ENCODE measurements at places on chromosomes 3 and 15. TPM values are rescaled to one million over a fixed set of nuclear protein-coding genes. Genes with fewer than 3 reads are reported as not detected.
A peak's percentile ranks its signal among the peaks of the same experiment; 100 is the strongest.

GRCh38 chr15:51696566-51696965 is 15.3 kb downstream of the SCG3 start:
- no peak for DNase-seq

- DNase-seq: no peak
These were observed 46.8 kb upstream of the PCSK6 start for GRCh38 chr15:101536166-101536874.

GRCh38 chr3:174335910-174336309 is 523.2 kb upstream of the NAALADL2 start:
- no peak for DNase-seq

DNA sequence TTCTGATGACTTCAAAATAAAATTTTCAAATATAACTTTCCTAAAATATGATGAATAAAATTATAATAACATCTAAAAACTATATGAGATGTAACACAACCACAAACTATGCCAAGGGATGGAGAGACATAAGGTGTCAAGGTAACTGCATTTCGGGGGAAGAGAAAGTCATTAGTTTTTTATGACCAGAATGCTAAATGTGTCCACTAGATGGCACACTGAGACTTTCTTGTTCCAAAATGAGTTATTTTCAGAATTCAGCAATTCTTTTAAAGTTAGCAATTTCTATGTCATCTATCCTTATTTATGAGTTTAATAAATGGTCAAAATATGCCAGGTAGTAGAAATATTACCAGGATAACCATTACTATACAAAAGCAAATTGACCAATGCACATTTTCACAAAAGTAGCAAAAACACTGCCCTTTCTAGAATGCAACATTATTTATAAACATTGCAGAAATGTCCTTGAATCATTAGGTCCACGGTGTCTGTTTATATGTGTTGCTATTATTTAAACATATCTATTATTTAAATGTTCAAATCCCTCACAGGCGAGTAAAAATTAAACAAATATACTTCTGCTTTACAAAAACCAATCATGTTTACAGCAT is 374.2 kb downstream of the PLCL2 start:
- no peak for DNase-seq

- DNase-seq: no peak
These were observed 12.3 kb downstream of the ETFA start for GRCh38 chr15:76298986-76299385.

DNA sequence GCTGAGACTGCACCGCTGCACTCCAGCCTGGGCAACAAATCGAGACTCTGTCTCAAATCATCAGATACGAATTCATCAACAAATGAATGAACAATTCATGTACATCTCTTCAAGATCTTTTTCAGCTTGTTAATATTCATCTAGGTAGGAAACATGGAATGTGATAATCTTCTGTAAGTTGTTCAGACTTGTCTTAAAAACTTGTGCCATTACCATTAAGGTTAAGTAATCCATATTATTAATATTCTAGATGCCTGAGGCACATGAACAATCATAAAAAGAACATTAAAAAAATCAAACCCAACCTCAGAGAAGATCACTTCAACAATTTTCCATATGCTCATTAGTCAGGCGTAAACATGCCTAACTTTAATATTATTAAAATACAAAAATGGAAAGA is 36.2 kb downstream of the CHSY1 start:
- DNase-seq: no peak

- no peak for DNase-seq
These were observed 41.8 kb upstream of the ST6GAL1 start for GRCh38 chr3:186888569-186888968.

DNA sequence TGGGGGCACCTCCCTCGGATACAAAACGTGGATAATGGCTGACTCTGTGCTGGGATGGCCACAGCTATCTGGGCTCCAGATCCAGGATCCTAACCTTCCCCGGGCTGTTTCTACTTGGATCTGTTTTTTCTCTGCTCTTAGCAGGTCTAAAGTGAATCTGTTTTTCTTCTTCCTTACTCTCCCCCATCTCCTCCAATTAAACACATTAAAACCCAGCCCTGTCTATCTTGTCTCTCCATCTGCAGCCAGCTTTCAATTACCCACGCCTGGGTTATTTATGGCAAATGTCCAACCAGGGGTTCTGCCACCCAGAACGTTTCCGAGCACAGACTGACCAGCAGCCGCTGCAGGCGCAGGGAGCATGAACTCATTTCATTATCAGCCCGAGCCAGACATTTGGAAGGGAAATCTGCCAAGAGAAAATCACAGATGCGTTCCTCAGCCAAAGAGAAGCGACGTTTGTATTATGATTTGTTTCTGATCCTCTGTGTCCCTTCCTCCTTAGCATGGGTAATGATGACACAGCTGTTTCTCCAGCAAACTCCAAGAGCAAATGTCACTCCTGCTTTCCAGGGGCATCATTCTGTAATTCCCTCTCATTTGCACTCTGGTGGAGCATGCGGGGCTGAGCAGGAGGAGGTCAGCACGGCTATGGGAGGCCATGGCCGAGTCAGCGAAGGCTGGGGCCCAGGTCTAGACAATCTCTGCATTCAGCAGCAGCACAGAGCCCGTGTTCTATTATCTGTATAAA is 42.0 kb downstream of the UMPS start:
- peak; percentile 44 for DNase-seq

DNA sequence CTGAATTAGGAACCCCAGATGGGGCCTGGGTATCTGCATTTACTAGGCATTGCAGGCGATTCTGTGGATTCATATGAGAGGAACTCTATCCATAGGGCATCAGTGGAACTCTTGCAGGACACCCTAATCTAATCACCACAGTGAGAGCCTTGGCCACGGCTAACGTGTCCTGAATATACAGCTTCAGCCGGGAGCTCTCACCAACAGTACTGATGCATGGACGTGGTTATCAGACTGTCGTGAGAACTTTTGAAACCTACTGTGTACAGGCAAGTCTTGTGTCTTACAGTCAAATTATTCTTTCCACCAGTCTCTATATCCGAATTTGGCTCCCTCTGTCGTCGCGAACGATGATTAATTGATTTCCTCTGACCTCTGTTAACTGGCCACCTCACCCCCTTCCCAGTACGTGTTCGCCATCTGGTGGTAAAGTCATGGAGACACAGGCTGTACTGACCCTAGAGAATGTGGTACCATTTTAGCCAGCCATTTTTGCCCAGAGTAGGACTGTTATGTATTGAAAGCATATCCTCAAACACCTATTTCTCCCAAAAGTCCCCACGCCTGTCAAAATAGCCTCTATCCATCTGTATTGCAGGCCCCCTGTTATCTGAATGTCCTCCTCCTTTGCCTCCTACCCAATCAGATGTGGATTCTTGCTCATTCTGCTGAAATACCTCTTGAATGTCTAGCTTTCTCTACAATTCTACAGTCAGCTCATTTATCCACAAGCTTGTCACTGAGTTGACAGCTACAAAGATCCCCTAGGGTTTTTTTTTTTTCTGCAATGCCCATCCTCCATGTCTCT is 39.7 kb downstream of the GLDN start:
- DNase-seq: peak; percentile 57

- DNase-seq: no peak
These were observed 378.2 kb upstream of the THBS1 start for GRCh38 chr15:39202641-39203040.

DNA sequence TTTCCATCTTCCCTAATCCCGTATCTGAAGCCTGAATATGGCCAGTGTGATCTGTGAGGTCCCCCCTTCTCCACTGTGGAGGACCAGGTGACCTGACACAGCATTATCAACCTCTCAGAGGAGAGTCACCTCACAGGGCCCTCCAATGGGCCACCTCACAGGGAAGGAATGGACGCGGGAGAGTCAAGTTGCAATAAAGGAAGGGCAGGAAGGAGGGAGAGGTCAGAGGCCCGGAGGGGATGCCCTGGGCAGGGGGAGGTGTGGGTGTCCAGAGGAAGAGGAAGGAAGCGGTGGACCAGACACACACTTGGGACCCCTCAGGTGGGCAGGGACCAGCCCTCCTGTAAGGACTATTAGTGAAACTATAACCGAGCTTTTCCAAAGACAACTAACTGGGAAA is 14.6 kb upstream of the LRRC15 start:
- no peak for DNase-seq

DNA sequence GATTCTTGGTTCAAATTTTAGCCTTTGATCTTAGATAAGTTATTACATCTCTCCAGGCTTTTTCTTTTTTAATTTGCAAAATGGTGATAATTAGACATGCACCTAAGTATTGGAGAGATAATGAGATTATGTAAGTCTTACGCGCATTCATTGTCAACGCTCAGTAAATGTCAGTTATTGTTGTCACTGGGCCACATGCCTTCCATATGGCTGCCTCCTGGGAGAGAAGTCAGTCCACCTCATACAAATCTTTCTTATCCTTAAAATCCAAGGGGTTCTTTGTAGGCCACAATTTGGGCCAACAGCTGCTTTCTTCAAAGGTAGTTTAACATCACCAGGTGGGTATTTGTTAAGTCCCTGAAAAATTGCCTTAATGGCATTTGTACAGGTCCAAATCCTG is 25.5 kb upstream of the PTPRG start:
- no peak for DNase-seq

- DNase-seq: no peak
These were observed 153.4 kb downstream of the ERC2 start for GRCh38 chr3:56314842-56315241.

- no peak for DNase-seq
These were observed 44.0 kb downstream of the MAP2K1 start for GRCh38 chr15:66430627-66431255.

- no peak for DNase-seq
These were observed 201.0 kb upstream of the FEZF2 start for GRCh38 chr3:62574266-62574898.

- no peak for DNase-seq
These were observed 30.4 kb downstream of the RAB6B start for GRCh38 chr3:133865136-133865855.

GRCh38 chr3:52444860-52445793 is at the start of gene SEMA3G:
Gene SEMA3G (minus strand): TSS chr3:52445103. CDS start chr3:52445027, 76 bp downstream.
- DNase-seq: peak; percentile 92

DNA sequence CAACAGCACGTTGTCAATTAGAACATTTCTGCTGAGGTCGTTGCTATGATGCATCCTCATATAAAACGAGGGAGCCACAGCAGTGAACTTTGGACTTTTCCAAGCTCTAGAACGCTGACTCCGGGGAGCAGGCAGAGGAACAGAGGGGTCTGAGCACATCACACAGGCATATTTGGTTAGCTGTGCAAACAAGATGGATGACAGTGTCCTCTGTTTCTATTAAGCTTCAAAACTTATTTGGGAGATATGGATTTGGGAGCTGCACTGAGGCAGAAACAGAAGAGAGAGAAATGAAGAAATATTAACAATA is 278.0 kb upstream of the TBL1XR1 start:
- peak; percentile 8 for DNase-seq

GRCh38 chr15:68276668-68277067 is 877 bp upstream of the FEM1B start:
- DNase-seq: no peak

DNA sequence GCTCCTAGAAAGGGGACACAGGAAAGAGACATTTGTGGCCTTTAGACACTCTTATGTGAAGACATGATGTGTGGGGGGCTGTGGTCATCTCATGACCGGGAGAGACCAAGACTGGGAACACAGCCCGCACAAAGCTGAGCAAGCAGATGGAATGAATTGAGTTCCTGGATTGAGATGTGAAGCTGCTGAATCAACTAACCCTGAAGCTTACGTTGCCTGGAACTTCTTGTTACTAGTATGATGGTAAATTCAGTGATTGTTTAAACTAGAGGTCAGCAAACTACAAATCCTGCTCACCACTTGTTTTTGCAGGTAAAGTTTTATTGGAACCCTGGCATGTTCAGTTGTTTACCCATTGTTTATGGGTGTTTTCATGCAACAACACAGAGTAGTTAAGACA is 83.4 kb upstream of the BHLHE40 start:
- DNase-seq: no peak

DNA sequence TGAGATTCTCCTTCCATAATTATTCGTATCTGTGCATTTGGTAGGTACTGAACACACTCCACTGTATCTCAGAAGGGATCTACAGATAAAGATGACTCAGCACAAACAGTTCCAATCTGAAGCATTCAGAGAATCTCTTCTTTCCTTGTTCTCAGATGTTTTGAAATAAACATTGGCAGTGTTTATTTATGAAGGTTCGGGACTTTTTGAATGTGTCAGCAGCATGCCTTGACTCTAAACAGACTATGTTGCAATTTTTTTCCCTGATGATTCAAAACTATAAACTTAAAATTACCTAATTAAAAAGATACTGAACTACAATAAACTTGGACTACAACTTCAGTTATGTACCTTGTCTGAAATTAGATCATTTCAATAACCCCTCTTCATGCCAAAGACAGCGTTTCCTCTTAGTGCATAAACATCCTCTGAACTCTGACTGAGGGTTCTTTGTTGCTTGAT is 612.9 kb upstream of the TBL1XR1 start:
- DNase-seq: no peak

- DNase-seq: no peak
These were observed 11.8 kb upstream of the PP2D1 start for GRCh38 chr3:20023623-20024405.

GRCh38 chr15:87777054-87777561 is 479.4 kb downstream of the NTRK3 start:
- peak; percentile 43 for DNase-seq

- DNase-seq: no peak
These were observed 147.5 kb downstream of the NTRK3 start for GRCh38 chr15:88108991-88109390.

DNA sequence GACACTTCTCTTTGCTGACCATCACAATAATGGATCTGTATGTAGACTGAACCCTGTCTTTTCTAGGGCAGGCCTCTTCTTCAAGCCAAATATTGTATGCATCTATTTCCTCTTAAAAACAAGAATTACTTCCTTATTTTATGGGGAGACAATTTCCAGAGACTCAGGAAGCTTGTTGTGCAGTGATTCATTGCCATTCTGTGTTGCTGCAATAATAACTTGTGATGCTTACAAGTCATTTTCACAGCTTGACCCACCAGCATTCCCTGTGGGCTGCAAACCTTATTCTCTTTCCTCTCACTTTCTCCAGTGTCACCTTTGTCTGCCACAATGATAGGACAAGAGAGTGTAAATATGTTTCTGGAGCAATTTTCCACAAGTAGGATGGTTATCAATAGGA is 276.7 kb upstream of the SGO1 start:
- DNase-seq: no peak

Gene PDZRN3
- total RNA-seq: 41.9 TPM

Gene INSYN1
- 3.6 TPM for total RNA-seq

Gene ADGRG7
- total RNA-seq: not detected

Gene PLA2G4D
- not detected for total RNA-seq

Gene SAMD7
- not detected for total RNA-seq

Gene PLCH1
- total RNA-seq: 5.2 TPM

Gene RBMS3
- total RNA-seq: 17.4 TPM

Gene OXTR
- 0.33 TPM for total RNA-seq

Gene TNNC1
- 0.99 TPM for total RNA-seq

Gene PROS1
- 15.8 TPM for total RNA-seq

Gene MYZAP
- total RNA-seq: 16.3 TPM

Gene CCR8
- not detected for total RNA-seq

Measured in body of pancreas (tissue), 4 donors.